Uterine smooth muscle cell (primary cell): ENCODE measurements at places on chromosomes 1 and 21. TPM values are rescaled to one million over a fixed set of nuclear protein-coding genes. Genes with fewer than 3 reads are reported as not detected.

Gene VPS45
- total RNA-seq: 40.5 and 44.0 TPM in 2 replicates

Gene NR5A2
- total RNA-seq: under 0.01 TPM in 1 of 2 replicates, not detected in the other

Gene CYP4A22
- total RNA-seq: not detected in 2 replicates

Gene KIF17
- total RNA-seq: 2.7 and 4.6 TPM in 2 replicates
